ENCODE measurements at places on chromosomes 3 and 15. TPM values are rescaled to one million over a fixed set of nuclear protein-coding genes. Genes with fewer than 3 reads are reported as not detected.

DNA sequence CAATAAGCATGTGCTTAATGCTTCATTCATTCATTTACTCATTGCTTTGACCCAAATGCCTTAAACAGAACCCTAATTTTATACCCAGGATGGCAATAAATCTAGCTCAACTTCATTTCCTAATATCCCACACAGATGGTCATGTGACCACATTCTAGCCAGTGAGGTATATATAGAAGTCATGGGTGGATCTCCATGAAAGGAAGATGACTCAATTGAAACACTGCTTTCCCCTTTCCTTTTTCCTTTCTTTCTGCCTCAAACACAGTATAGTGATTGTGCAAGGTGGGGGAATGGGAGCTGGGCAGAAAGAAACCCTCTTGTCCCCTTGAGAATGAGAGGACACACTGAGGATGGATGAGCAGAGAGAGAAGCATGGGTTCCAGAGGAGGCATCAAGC lies 183.5 kb upstream of the PRICKLE2 start:
- H3K27me3 ChIP-seq, result no peaks in the 10 kb centered on the region
- no peak overlapping the region for H3K27ac ChIP-seq
- no peaks in the 10 kb centered on the region for H3K36me3 ChIP-seq
- no peaks in the 10 kb centered on the region for H3K4me1 ChIP-seq
- no peak overlapping the region for H3K4me3 ChIP-seq
- no peak for DNase-seq

GRCh38 chr3:114365909-114366308 lies 72.1 kb downstream of the TIGIT start:
- no peaks in the 10 kb centered on the region for H3K4me1 ChIP-seq
- H3K36me3 ChIP-seq, result no peaks in the 10 kb centered on the region
- DNase-seq, result no peak
- H3K27me3 ChIP-seq, result no peaks in the 10 kb centered on the region

DNA sequence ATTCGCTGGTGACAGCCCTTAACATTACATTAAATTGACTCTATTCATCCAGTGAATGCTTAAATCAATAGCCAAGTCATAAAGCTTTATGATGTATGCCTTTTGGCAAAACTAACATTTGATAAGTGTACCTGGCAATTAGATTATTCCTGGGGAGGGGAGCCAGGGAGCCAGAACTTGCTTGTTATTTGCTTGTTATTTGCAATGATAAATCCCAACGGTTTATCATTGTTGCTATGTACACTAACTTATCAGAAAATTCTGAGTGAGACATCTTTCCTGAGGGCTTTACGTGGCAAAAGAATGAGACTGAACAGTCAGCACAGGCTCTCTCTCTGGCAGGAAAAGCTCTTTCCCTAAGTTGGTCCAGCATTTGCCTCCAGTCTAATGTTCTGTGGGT lies 35.8 kb upstream of the FBN1 start:
- peaks cover 37% of the 10 kb centered on the region for H3K4me1 ChIP-seq
- H3K27me3 ChIP-seq, result no peaks in the 10 kb centered on the region
- H3K36me3 ChIP-seq, result no peaks in the 10 kb centered on the region
- H3K4me3 ChIP-seq, result no peak overlapping the region

GRCh38 chr15:26667222-26667988 lies 105.5 kb downstream of the GABRB3 start:
- H3K36me3 ChIP-seq, result no peaks in the 10 kb centered on the region
- no peak overlapping the region for H3K4me3 ChIP-seq
- H3K27ac ChIP-seq, result no peak overlapping the region
- no peaks in the 10 kb centered on the region for H3K4me1 ChIP-seq

- no peak overlapping the region for H3K4me3 ChIP-seq
- H3K4me1 ChIP-seq, result no peaks in the 10 kb centered on the region
- no peak overlapping the region for H3K27ac ChIP-seq
- H3K27me3 ChIP-seq, result no peaks in the 10 kb centered on the region
- no peaks in the 10 kb centered on the region for H3K36me3 ChIP-seq
- DNase-seq, result no peak
Measured at GRCh38 chr3:105157067-105157765, 209.5 kb upstream of the ALCAM start.

DNA sequence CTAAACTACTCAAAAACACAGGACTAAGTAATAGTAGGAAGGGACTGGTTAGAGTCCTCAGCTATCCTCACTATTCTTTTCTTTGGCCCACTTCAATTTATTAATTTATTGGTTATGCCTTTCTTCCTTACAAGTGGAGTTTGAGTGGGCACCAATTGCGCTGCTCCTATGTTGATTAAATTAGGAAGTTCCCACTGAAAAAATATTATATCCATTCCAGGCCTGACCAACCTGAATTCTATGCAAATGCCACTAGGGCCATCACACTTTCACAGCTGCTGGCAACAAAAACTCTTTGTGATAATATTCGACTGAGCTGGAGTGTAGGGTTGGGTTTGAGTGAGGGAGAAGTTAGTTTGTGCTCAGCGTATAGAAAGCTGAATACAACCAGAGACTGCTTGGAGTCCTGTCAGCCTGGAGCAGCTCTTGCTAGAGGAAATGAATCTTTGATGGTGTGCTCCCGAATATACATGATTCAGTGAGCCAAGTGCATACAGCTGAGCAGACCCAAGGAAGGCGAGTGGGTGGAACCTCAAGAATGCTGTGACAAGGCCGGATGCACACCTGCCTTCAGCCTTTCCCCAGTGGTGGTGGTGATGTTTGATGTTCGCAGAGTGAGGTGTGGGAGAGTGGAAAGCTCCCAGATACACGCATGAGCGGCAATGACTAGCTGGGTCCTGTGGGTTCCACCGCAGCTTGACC lies 1.5 kb downstream of the ARHGEF3 start:
- H3K27ac ChIP-seq, result no peak overlapping the region
- H3K27me3 ChIP-seq, result no peaks in the 10 kb centered on the region
- DNase-seq, result no peak
- peaks cover 32% of the 10 kb centered on the region for H3K4me1 ChIP-seq
- no peak overlapping the region for H3K4me3 ChIP-seq

GRCh38 chr3:177229791-177230190 lies 32.5 kb upstream of the TBL1XR1 start:
- no peaks in the 10 kb centered on the region for H3K4me1 ChIP-seq
- no peaks in the 10 kb centered on the region for H3K36me3 ChIP-seq
- no peak overlapping the region for H3K27ac ChIP-seq
- DNase-seq, result no peak

DNA sequence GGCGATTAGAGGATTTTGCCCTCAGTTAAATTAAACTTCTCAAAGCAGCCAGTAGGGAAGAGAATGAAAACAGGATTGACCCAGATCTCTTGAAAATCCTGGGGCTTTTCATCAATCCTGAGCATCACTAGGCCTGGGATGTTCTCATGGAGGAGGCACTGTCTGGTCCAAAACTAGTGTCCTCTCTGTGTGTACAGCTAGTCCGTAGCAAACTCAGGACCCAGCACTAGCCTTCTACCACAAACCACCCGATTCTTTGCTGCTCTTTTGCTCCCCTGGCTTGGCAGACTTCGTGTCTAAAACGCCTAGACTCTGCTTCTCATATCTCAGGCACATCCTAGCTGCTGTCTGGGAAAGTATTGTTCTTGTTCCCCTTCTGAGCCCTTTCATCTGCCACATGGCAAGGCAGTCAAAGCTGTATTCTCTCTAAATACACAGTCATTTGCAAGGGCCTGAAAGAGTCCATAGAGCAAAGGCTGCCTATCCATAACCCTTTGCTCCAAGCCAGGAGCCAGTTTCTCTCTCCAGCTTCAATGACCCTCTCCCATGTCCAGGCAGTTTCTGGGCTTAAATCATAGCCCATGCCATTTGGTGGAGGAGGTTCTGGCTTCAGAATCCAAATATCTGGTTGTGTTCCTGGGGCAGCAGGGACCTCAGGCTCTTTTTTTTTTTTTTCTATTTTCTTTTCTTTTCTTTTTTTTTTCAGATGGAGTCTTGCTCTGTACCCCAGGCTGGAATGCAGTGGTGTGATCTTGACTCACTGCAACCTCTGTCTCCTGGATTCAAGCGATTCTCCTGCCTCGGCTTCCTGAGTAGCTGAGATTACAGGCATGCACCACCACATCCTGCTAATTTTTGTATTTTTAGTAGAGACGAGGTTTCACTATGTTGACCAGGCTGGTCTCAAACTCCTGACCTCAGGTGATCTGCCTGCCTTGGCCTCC lies 52.4 kb downstream of the CDC25A start:
- H3K4me3 ChIP-seq, result no peak overlapping the region
- no peaks in the 10 kb centered on the region for H3K27me3 ChIP-seq
- H3K36me3 ChIP-seq, result no peaks in the 10 kb centered on the region
- DNase-seq, result no peak
- H3K4me1 ChIP-seq, result no peaks in the 10 kb centered on the region
- H3K27ac ChIP-seq, result no peak overlapping the region

DNA sequence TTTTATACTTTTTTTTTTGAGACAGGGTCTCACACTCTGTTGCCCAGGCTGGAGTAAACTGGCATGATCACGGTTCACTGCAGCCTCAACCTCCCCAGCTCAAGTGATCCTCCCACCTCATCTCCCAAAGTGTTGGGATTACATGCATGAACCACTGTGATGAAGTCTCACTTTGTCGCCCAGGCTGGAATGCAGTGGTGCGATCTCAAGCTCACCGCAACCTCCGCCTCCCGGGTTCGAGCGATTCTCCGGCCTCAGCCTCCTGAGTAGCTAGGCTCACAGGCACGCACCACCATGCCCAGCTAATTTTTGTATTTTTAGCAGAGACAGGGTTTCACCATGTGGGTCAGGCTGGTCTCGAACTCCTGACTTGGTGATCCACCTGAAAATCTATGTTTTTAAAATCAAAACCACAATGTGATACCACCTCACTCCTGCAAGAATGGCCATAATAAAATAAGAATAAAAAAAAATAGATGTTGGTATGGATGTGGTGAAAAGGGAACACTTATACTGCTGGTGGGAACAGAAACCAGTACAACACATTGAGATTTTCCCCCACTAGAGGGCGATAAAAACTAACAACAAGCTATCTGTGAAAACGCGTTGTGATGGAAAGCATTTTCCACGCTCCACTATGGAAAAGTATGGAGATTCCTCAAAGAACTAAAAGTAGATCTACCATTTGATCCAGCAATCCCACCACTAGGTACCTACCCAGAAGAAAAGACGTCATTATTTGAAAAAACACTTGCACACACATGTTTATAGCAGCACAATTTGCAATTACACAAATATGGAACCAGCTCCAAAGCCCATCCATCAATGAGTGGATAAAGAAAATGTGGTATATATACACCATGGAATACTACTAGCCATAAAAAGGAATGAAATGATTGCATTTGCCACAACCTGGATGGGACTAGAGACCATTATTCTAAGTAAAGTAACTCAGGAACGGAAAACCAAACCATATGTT lies 26.8 kb upstream of the OCA2 start:
- H3K27ac ChIP-seq, result no peak overlapping the region
- H3K27me3 ChIP-seq, result no peaks in the 10 kb centered on the region
- no peaks in the 10 kb centered on the region for H3K36me3 ChIP-seq
- no peaks in the 10 kb centered on the region for H3K4me1 ChIP-seq

GNAI2 gene
- total RNA-seq, result 156 TPM

DNA sequence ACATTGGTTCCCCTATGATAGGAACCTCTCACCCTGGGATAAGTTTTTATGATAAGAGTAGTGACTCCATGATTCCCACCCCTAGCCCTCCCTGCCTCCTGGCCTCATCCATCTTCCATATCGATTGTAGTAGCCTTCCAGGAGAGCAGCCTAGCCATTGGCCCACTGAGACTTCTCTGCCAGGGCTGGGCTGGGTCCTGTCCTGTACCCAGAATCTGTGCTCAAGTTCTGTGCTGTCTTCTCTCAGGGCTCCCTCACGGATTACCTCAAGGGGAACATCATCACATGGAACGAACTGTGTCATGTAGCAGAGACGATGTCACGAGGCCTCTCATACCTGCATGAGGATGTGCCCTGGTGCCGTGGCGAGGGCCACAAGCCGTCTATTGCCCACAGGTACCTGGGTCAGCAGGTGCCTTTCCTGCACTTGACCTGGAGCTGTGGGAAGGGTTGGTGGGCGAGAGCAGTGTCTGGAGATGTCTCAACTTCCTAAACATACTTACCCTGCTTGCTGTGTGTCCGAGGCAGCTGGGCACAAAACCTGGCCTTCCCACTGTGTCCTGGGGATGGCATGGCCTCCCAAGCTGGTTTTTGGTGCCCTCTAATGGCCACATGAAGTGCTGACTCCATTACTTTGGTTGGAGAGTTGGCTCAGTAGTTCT lies 16.6 kb upstream of the EXOG start:
- H3K27me3 ChIP-seq, result no peaks in the 10 kb centered on the region
- no peaks in the 10 kb centered on the region for H3K4me1 ChIP-seq
- no peaks in the 10 kb centered on the region for H3K36me3 ChIP-seq
- no peak overlapping the region for H3K27ac ChIP-seq
- H3K4me3 ChIP-seq, result no peak overlapping the region
- DNase-seq, result no peak

DNA sequence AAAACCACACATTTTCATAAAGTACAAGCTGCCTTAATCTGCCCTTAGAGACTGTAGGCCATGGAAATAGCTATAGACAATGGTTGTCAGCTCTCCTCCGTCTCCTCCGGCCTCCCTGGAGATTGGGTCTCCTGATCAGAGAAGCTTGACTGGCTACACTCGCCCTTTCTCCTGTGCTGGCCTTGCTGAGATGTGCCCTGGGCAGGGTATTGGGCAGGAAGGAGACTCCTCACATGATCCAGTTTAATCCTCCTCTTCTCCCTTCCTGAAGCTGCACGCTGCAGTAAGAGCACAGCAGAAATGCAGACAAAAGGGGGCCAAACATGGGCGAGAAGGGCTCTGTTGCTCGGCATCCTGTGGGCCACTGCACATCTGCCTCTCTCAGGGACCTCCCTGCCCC lies at the start of gene SLC24A5:
Gene SLC24A5, plus strand, starts transcription at position 246 of the 400 bp plus-strand sequence. Its CDS starts 55 bp downstream, at position 301.
- no peak within 1 kb of the TSS for H3K27ac ChIP-seq
- peaks cover 4% of the 10 kb centered on the region for H3K27me3 ChIP-seq
- no peaks in the 10 kb centered on the region for H3K4me1 ChIP-seq

DNA sequence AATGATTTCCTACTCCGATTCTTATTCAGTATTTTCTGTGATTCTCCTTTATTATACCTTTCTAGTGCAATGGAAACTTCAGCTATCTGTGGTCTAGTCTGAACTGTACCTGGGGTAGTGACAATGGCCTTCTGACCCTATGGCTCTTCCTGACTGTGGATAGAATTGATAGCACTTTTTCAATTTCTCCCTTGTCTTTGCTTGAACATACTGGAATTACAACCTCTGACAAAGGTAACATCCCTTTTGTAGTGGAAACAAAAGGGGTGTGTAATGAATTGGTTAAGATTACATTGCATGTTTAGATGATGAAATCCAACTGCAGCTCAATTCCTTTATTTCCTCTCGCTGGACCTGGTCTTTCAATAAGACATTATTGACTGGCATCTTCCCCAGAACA lies 21.0 kb upstream of the SOX2 start:
- no peaks in the 10 kb centered on the region for H3K36me3 ChIP-seq
- no peak overlapping the region for H3K4me3 ChIP-seq
- DNase-seq, result no peak
- H3K27ac ChIP-seq, result no peak overlapping the region

Data from PC-9 (cell line).